ENCODE measurements at places on chromosomes 12 and 14.

DNA sequence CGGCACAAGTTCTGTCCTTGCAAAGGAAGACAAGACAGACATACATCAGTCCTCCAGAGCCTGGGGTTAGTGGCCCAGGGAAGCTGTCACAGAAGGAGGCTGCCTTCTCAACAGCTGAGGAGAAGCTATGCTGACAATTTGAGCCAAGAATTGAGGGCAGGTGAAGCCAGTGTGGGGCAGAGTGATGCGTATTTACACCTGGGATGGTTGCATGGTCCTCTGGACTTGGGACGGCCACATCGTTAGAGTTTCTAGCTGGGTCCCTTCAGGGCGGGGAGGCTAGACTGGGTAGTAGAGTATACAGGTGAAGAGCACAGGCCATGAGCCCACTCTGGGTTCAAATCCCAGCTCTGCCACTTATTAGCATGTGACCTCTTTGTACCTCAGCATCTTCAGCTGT is 16.5 kb downstream of the KRT85 start:
- no peak for DNase-seq

GRCh38 chr12:22412581-22412980 is 78.1 kb upstream of the ST8SIA1 start:
- DNase-seq = no peak

DNA sequence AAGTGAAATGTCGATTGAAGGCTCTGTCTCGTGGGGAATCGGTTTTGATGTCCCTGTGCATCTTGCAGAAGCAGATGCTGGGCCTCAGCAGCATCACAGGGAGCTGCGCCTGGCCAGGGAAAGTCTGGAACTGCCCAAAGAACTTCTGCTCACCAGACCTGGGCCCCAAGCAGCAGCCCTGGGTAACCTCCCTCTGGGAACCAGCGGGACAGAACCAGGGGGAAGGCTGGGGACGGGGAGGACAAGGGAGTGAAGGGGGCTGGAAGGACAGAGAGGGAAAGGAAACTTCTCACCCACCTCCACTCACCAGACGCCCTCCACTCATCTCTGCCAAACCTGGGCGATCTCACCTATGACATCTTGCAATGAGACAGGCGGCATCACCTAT is 26.8 kb upstream of the C14orf180 start:
- DNase-seq = no peak

DNA sequence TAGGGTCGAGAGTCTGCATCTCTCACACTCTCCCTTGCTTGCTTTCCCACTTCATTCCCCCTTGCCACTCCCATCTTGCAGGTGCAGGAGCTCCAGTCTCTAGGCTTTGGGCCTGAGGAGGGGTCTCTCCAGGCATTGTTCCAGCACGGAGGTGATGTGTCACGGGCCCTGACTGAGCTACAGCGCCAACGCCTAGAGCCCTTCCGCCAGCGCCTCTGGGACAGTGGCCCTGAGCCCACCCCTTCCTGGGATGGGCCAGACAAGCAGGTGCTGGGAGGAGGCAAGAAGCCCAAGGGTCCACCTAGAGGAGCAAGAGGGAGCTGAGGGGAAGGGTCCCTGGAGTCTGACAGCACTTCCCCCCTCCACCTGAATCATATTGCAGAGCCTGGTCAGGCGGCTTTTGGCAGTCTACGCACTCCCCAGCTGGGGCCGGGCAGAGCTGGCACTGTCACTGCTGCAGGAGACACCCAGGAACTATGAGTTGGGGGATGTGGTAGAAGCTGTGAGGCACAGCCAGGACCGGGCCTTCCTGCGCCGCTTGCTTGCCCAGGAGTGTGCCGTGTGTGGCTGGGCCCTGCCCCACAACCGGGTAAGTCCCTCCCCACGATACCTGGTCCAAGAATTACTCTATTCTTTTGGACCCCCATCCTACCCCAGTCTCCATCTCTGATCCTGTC is 4.2 kb downstream of the RNF31 start:
- DNase-seq = no peak

DNA sequence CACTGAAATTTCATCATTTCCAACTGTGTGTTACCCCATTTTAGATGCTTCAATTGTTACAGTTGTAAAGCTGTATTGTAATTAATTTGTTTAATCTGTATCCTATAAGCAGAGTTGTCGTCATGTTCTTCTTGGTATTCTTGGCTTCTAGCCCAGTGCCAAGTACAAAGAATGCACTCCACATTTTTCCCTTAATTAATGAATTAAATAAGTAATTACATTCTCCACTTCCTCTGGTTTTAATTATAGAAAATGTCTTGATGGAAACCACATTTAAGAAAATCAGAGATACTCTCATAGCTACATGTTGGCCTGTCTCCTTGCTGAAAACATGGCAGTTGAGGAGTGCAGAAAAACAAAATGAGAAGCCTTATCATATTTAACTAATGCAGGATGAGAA is 746 bp downstream of the DNAI7 start:
- no peak for DNase-seq

GRCh38 chr12:15834575-15834974 is 45.4 kb upstream of the EPS8 start:
- no peak for DNase-seq

DNA sequence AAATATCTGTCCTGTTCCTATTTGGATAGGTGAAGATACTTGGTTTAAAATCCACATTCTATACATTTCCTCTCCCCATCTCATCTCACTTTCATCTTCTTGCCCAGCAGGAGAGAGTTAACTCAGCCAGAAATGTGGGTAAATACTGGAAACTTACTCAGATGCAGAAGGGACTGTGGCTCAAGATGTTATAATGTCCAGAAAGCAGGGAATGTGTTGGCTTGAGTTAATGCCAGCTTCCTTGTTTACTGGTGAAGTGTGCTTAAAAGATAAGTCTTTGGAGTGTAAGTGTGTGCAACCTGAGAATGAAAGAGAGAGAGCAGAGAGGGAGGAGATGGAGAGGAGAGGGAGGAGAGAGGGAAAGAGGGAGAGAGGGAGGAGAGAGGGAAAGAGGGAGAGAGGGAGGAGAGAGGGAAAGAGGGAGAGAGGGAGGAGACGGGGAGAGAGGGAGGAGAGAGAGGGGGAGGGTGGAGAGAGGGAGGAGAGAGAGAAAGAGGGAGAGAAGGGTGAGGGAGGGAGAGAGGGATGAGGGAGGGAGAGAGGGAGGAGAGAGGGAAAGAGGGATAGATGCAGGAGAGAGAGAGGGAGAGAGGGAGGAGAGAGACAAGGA is 22.0 kb upstream of the SNRPF start:
- no peak for DNase-seq

DNA sequence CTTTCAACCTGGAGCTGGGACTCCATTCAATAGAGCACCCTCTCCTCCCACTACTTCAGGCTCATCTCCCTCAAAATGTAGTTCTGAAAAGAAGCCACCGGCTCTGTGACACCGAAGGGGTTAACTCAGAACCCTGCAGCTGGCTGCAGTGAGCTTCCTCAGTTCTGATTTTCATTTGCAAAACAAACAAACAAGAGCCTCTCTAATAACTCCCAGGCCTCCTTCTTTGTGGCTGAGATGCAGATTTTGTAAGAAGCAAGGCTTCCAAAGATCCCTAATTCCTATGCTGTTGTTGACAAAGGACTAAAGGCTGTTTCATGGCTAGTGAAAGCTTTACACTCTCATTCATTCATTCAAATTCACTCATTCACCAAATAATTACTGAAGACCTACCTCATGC is 333.4 kb upstream of the TBX3 start:
- no peak for DNase-seq

DNA sequence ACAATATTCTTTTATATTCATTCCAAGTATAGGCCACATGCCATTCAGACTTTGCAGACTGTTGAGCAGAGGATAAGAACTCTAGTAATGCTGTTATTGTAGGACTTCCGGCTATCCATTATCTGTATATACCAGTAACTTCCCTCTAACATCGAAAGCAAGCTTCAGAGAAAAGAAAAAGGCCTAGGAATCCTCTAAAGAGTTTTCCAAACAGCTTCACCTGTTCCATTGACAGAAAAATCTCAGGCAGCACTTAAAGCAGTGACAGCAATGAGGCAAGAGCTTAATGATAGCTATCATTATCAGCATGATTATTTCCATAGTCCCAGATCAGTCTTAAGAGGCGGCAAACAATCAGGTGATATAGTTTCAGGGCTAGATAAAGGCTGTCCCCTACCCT is 1.8 kb downstream of the CPNE8 start:
- DNase-seq = no peak

GRCh38 chr12:40819436-40820108 is 127.3 kb downstream of the CNTN1 start:
- no peak for DNase-seq

DNA sequence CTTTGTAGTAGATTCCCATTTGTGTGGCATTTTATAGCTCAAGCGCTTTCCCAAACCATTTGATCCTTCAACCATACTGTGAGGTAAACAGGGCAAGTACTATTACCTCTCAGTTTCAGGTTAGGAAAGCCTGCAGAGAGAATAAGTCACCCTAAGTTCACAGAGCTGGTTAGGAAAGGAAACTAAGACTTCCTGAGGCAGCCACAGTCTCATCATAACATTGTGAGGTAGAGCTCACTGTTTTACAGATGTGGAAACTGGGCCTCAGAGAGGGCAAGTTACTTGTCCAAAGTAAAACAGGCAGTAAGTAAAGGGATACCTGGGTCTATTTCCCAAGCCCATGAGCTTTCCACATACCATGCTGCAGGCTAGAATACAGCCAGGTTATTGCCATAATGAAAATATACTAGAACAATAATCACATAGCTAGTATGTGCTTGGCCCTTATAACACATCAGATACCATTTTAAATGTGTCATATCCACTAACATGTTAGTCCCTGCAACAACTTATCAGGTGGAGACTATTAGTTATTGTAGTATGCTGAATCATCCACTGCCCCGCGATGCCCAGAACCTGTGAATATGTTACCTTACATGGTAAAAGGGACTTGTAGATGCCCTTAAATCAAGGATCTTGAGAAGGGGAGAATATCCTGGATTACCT is 150.9 kb upstream of the GRIP1 start:
- DNase-seq = no peak

DNA sequence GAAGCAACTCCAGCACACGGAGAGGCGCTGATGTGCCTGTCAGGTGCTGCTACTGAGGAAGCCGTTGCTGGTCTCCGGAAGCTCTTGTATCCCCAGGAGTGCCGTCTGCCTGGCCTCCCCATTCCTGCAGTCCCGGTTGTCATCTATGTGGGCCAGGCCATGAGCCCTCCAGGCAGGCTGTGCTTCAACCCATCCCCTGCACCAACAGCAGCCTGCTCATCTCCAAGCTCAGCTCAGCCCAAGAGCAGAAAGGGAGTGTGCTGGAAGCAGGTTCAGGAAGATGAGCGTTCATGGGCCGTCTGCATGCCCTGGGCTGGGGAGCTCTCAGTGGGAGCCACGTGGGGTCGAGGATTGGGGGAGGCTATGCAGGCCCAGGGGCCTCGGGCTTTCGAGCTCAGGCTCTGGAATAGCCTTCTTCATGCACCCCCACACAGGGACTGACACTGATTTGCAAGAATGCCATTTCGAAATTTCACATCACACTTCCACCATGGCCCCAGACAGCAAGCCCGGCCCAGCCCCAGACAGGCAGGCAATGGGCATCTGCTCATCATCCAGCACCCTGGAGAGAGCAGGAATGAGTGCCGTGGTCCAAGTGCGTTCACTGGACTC is 164.5 kb downstream of the KIF26A start:
- DNase-seq = no peak

DNA sequence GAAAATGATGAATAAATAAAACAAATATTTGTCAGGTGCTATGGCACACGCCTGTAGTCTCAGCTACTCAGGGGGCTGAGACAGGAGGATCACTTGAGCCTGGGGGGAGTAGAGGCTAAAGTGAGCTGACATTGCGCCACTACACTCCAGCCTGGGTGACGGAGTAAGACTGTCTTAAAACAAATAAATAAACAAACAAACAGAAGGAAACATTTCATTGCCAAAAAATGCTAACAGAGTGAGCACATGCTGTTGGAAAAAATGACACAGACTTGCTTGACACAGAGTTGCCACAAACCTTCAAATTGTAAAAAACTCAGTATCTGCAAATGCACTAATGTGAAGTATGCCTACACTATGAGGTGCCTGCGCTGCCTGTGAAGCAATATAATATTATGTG is 50.8 kb upstream of the AP4S1 start:
- no peak for DNase-seq

GRCh38 chr14:74324931-74325361 is 22.2 kb upstream of the ABCD4 start:
- no peak for DNase-seq

GRCh38 chr12:32889011-32889760 is 7.4 kb downstream of the PKP2 start:
- DNase-seq = no peak

DNA sequence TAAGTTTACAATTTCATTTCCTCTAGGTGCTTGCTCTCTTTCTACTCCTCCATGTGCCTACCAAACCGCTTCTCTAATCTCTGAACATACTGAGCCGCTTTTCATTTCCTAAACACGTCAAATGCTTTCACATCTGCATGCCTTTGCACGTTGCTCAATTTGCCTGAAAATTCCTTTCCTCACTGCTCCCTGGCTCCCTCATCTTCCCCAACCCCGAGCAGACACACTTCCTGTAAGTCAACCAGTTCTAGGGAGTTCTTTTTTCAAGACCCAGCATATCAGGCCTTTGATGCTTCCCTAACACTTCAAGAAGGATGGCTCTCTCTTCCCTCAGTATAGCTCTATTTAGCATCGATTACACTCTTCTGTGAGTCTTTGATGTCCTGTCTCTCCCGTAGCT is 50.3 kb downstream of the LMO3 start:
- no peak for DNase-seq

- DNase-seq = no peak
Measured at GRCh38 chr14:32545506-32546210, 216.6 kb downstream of the AKAP6 start.

DNA sequence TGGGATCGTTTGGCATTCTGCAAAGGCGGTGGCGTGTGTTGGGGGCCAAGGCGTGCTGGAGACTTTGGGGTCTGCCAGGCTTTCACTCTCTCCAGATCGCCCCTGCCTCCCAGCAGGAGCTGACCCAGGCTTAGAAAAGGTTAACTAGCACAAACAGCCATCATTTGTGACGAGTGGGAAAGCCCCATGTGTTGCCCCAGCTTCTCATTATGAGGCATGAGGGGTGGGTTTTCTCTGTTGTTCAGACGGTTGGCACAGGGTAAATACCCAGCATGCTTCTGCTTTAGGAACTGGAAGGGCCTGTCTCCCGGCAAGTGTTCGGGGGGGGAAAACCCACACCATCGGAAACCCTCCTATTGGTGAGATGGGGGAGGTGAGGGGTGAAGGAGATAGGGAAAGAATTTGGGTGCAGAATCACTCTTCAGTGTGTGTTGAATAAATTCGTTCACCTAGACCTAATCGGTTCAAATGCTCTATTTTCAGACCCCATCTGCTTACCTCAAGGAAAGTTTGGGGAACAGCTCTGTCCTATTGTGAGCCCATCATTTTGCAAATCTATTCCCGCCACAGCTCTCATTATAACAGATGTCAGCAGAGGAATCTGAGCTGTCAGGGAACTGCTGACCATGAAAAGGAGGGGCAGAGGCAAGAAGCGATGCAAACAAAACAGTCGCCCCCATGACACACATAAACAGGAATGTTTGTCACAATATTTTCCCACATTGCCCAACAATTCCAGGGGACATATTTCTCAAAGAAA is 34.7 kb upstream of the C12orf42 start:
- no peak for DNase-seq

GRCh38 chr12:64992116-64992515 is 129.0 kb downstream of the WIF1 start:
- DNase-seq = no peak

- DNase-seq = no peak
Measured at GRCh38 chr14:73785336-73785833, 66.2 kb upstream of the PTGR2 start.

- DNase-seq = no peak
Measured at GRCh38 chr14:101945171-101945570, 19.2 kb upstream of the DYNC1H1 start.

Data from activated naive CD4-positive, alpha-beta T cell (primary cell).